Kidney (tissue), 22 donors: ENCODE measurements at places on chromosomes 4 and X. TPM values are rescaled to one million over a fixed set of nuclear protein-coding genes. Genes with fewer than 3 reads are reported as not detected.

GRCh38 chrX:155534800-155535199, 76.4 kb upstream of the F8A3 start:
- H3K4me3 ChIP-seq, result no peak overlapping the region
- no peak overlapping the region for H3K27ac ChIP-seq
- DNase-seq, result no peak
- H3K4me1 ChIP-seq, result no peaks in the 10 kb centered on the region

- H3K27ac ChIP-seq, result no peak overlapping the region
- no peak overlapping the region for H3K4me3 ChIP-seq
- DNase-seq, result no peak
These were observed 3.4 kb downstream of the AKAP14 start for GRCh38 chrX:119899125-119899524.

Gene CENPVL1
- total RNA-seq, result not detected

Gene FGD1
- 4.7 TPM for total RNA-seq

Gene TMLHE
- 27.0 TPM for total RNA-seq

DNA sequence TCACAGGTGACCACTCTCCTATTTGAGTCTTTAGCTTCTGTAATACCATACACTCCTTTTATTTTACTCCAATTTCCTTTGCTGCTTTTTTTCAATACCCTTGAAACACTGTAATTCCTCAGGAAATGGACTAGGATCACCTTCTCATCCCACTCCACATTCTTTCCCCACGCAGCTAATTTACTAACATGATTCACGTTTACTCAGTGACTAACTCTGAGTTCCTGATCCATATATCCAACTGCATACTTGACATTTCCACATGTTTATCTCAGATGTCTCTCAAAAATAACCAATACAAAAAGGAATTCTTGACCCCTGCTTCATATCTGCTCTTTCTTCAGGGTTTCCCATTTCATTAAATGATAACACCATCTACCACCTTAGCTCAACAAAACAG, 19.9 kb downstream of the RPS6KA6 start:
- DNase-seq, result no peak
- H3K36me3 ChIP-seq, result no peaks in the 10 kb centered on the region
- no peak overlapping the region for H3K4me3 ChIP-seq
- H3K4me1 ChIP-seq, result no peaks in the 10 kb centered on the region
- no peak overlapping the region for H3K27ac ChIP-seq

GRCh38 chrX:86946569-86946968, 571.0 kb upstream of the KLHL4 start:
- no peak overlapping the region for H3K4me3 ChIP-seq
- H3K4me1 ChIP-seq, result no peaks in the 10 kb centered on the region
- no peak overlapping the region for H3K27ac ChIP-seq
- no peaks in the 10 kb centered on the region for H3K36me3 ChIP-seq
- H3K27me3 ChIP-seq, result no peaks in the 10 kb centered on the region
- DNase-seq, result no peak

Gene BMPR1B
- total RNA-seq, result 4.1 TPM

Gene TKTL2
- not detected for total RNA-seq

DNA sequence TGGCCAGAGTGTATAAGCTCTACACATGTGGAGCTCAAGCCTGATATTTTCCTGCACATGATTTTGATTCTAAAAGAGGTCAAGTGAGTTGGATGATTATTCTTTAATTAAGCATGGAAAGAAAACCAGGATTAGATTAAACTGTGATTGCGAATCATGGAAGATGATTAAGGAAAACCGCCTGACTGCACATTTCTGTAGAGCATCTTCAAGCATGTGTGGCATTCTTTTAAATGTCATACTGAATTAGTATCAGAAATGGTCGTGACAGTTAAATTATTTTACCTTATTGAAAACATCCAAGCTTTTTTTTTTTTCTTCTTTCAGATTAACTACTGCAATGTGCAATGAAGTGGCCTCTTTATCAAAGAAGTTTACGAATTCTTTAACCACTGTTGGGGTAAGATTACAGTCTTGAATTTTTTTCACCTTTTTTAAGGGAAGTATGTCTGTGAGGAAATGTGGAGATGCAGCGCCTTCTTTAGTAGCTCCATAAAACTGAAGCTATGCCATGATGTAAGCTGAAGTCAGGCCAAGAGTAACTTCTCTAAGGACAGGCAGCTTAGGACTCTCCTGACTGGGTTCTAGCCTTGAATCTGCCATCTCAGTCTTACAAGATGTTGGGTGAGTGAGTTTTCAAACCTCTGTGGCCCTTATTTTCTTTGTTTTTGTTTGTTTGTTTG, 67.9 kb downstream of the FAM114A1 start:
- DNase-seq, result no peak
- H3K36me3 ChIP-seq, result peaks cover 13% of the 10 kb centered on the region
- no peak overlapping the region for H3K27ac ChIP-seq
- no peak overlapping the region for H3K4me3 ChIP-seq

Gene CPZ
- 2.6 TPM for total RNA-seq

- no peak overlapping the region for H3K4me3 ChIP-seq
- no peaks in the 10 kb centered on the region for H3K4me1 ChIP-seq
- H3K36me3 ChIP-seq, result no peaks in the 10 kb centered on the region
- peak; percentile 22 for DNase-seq
These were observed 388.2 kb downstream of the OPHN1 start for GRCh38 chrX:68045008-68045577.

DNA sequence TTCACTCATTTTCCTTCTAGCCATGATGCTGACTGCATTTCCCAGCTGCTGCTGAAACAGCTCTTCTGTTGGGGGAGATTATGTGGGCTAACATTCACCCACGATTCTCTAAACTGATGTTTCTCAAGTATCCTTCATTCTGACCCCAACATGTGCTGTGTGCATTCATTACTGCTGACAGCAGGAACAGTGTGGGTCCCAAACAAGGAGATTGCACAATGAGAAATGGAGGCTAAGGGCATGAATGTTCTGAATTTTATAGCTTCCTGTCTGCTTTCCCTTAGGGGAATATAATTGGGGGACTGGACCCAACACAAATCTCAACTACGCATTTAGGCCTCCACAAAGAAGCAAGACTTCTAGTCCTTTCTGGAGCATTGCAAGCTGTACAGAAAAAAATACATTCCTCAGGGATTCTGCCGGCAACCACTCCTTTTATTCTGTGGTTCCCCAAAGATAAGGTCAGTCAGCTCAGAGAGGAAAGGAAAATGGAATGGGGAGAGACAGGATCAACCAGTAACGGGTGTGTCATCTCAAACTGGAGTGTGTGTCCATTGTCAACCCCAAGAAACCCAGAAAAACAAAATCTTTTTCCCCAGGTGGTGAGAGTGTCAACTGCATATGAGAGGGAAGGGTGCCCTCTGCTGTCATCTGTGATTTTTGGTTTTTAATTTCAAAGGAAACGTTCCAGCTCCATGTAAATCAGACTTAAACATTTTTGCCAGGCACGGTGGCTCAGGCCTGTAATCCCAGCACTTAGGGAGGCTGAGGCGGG, 81.5 kb upstream of the EGFL6 start:
- peak; percentile 61 for DNase-seq
- H3K27ac ChIP-seq, result peak overlapping the region; percentile 72
- H3K27me3 ChIP-seq, result peaks cover 7% of the 10 kb centered on the region
- no peak overlapping the region for H3K4me3 ChIP-seq

DNA sequence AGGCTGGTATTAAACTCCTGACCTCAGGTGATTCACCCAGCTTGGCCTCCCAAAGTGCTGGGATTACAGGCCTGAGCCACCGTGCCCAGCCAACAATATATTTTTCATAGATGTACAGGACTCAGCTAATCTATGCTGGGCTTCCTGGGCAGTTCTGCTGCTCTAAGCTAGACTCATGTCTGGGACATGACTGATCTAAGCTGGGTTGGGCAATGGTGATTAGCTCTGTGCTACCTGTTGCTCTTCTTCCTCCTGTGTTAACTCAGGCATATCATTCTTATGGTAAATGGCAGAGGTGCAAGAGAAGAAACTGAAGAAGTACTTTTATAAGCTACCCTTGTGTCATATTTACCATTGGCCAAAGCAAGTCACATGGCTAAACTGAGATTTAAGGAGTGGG, 11.4 kb upstream of the SUPT20HL2 start:
- no peaks in the 10 kb centered on the region for H3K36me3 ChIP-seq
- DNase-seq, result no peak
- peaks cover 3% of the 10 kb centered on the region for H3K27me3 ChIP-seq
- no peaks in the 10 kb centered on the region for H3K4me1 ChIP-seq
- H3K27ac ChIP-seq, result no peak overlapping the region
- no peak overlapping the region for H3K4me3 ChIP-seq

Gene SAGE1
- not detected for total RNA-seq

GRCh38 chr4:153519687-153520086, 53.5 kb downstream of the TMEM131L start:
- no peaks in the 10 kb centered on the region for H3K36me3 ChIP-seq
- no peak overlapping the region for H3K4me3 ChIP-seq
- no peak for DNase-seq
- H3K27ac ChIP-seq, result no peak overlapping the region
- no peaks in the 10 kb centered on the region for H3K27me3 ChIP-seq
- no peaks in the 10 kb centered on the region for H3K4me1 ChIP-seq
